Stimulated activated CD4-positive, alpha-beta T cell treated with anti-CD3 and anti-CD28 coated beads, Interleukin-1b, Interleukin-23, amount 100 ng/mL, for 1 hour (primary cell): ENCODE measurements at places on chromosomes 16 and 17.
A peak's percentile ranks its signal among the peaks of the same experiment; 100 is the strongest.

DNA sequence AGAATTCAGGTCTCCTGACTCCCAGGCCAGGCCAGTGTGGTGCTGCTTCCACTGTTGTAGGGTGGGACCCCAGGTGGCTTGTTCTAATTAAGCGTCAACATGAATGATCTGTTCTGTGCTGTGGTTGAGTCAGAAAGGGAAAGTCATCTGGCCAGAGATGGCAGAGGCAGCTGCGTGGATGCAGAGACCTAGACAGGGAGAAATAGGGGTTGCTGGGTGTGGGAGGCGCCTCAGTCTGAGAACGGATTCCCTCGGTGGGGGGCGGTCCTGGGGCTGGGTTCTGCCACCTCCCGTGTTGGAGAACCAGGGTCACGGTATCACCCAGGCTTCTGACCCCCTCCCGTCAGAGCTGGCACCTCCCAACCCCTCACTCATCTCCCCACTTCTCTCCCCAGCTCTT, 5.6 kb downstream of the FBRS start:
- no peak for DNase-seq

- DNase-seq, result peak; percentile 20
Measured at GRCh38 chr16:50742576-50743200, 802 bp downstream of the CYLD start.

DNA sequence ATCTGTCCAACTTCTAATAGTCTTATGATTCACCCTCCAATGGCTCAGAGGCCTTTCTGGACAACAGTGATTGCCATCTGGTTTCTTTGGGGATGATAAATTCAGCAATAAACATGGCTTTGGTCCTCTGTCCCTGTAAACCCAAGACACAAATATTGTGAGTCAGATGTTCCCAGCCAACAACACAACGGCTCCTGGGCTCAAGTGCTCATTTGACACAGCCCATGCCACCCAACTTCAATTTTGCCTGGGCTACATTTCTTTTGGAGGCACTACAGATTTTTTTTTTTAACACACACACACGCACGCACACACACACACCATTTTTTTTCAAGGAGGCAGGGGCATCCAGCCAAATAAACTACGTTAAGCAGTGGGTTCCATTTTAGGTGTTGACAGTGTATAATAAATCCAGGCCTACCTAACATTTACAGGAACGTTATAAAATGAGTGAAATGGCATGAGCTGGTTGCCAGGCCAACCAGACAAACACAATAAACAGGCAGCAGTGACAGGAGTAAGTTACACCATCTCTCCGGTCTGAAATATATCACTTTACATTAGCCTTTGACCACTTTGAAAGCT, 939.9 kb upstream of the SOX9 start:
- DNase-seq, result no peak

DNA sequence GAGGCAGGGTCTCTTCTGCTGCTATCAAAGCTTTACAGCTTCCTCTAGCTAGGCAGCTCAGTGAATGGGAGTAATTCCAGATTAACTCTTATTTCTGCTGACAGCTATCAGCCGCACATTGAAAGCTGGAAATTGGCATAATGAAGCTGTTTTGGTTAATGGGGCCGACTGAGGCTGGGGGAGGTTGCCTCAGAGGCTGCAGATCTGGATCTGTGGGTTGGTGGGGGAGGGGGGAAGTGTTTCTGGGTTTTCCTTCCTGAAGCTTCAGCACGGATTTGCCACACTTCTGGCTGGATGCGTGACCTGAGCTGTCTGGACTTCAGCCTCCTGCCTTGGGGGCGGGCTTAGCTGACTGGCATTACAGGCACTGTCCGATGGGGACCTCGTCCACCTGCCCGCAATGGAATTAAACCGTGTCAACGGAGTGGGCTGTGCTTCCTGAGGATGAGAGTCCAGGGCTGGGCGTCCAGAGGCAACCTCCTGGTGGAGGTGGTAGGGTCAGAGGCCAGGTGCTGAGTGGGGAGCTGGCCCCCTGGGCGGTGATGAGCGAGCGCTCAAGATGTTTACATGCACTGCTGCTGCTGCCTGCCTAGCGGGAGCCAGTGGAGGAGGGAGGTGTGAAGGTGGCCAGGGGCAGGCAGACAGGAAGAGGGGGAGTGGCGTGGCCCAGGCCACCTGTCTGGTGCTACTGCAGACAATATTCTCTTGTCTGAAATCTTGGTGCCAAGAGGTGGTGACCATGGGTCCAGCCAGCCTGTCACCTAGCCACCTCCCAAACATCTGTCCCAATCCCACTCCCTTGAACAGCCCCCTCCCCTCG, 6.7 kb upstream of the ABCC3 start:
- DNase-seq, result no peak

GRCh38 chr16:1150511-1150982, 2.4 kb upstream of the CACNA1H start:
- no peak for DNase-seq

DNA sequence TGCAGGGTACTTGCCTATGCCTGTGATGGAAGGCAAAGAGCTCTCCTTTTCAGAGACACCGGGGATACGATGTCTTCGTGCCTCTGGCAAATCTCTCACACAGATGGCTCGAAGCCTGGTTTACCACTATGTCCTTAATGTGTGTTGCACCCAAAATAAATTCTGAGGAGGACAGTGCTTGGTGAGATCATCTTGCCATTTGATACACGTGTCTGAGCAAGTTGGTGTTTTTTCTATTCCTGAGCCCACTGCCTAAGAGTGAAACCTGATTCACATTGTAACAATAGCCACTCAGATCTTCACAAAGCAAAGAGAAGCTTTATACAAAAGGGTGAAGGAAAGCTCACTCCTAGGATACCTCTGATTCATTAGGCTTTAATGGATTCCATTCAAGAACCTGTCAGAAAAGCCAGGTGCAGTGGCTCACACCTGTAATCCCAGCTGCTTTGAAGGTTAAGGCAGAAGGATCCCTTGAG, 33.1 kb upstream of the AKAP1 start:
- no peak for DNase-seq

GRCh38 chr17:59668816-59669215, 38.4 kb downstream of the PTRH2 start:
- DNase-seq, result no peak

- DNase-seq, result no peak
Measured at GRCh38 chr17:71828182-71828596, 292.6 kb upstream of the SOX9 start.

DNA sequence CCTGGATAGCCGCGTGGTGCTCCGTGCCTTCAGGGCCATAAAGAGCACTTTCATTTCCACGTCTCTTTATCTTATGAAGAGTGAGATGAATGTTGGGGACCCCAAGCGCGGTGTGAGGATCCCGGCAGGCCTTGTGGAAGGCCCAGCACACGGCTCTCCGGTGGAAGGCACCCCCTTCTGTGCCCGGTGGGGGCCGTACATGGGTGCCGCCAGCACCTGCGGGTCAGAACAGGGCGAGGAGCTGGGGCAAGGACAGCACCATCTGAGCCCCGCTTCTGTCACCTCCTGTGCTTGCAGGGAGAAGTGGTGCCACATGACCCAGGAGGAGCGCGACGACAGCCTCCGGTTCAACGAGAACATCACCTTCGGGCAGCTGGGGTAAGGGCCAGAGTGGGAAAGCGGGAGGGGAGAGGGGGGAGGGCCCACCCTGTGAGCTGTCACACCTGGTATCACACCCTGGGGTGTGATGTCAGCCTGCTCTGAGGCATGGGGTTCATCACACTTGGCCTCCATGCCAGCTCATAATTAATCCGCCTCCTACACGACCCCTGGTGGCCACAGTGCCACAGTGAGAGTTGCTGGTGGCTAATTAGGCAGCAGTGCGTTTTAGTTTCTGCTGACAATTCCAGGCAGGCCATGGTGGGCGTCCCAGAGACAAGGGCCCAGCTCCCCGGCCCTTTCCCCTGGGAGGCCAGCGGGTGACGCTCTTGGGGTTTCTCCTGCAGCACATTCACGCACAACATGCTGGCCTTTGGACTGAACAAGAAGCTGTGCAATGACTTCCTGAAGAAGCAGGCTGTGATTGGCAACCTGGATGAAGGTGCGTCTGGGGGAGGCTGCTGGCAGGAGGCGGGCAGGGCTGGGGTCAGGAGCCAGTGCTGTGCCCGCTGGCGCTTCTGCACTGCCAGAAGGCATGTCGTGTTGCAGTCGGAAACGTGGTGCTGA, 25.7 kb downstream of the CIBAR2 start:
- peak; percentile 59 for DNase-seq

- peak; percentile 37 for DNase-seq
Measured at GRCh38 chr17:41666237-41666641, 22.4 kb upstream of the EIF1 start.

- no peak for DNase-seq
Measured at GRCh38 chr17:1870592-1870991, 40.8 kb downstream of the RPA1 start.

GRCh38 chr17:6496116-6496481, 51.8 kb downstream of the PIMREG start:
- DNase-seq, result no peak

DNA sequence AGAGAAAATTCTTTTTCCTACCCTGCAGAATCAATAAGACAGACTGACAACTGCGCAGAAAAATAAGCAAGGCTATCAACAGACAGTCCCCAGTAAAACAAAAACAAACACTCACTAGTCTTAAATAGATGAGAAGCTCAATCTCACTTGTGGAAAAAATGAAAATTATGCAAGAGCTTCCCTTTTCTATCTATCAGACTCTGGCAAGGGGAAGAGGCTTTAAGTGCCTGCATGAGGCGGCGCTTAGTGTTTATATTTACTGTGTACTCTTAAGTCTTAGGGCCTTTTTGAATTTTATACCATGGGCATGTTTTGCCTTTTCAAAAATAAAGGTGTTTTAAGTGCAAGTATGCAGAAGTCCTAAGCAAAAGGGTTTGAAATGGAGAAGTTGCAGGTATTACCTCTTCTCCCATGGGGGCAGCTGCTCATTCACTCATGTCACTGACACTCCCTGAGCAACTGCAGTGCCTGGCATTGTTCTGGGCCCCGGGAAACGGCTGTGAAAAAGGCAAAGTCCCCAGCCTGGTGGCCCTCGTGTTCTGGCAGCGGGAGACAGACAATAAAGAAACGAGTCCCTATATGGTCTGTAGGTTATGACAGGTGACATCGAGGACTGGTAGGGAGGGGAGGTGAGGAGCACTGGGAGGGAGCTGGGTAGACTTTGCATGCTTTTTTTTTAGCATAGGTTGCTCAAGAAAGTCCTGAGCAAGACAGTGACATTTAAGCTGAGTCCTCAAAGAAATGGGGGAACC, 35.2 kb downstream of the HSBP1 start:
- DNase-seq, result no peak

- DNase-seq, result no peak
Measured at GRCh38 chr17:14605267-14605599, 304.4 kb downstream of the HS3ST3B1 start.

GRCh38 chr17:74337834-74338500, 11.9 kb downstream of the KIF19 start:
- DNase-seq, result no peak

DNA sequence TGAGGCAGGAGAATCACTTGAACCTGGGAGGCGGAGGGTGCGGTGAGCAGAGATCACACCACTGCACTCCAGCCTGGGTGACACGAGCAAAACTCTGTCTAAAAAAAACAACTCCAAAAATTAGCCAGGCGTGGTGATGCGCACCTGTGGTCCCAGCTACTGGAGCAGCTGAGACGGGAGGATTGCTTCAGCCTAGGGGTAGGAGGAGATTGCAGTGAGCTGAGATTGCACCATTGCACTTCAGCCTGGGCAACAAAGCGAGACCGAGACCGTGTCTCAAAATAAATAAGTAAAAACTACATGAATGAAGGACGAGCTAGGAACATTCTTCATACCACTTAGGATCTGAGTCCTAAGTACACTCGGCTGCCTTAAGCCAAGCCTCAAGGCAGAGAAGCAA, 35.4 kb downstream of the CCDC57 start:
- DNase-seq, result no peak

DNA sequence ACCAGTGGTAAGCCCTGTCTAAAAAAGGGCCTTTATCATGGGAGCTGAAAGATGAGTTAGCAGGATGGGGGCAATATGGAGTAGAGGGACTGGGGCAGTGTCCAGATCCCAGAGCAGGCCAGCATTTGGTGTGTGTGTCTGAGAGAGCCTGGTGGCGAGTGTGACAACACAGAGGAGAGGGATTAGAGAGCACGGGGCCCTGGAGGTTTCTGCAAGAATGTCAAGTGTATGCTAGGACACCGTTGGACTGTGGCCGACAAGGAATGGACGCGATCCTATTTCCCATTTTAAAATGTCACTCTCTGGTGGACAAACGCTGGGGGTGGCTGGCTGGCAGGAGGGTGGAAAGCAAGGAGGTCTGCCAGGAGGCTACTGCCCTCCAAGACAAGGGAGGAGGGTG, 12.4 kb downstream of the TAC4 start:
- no peak for DNase-seq

DNA sequence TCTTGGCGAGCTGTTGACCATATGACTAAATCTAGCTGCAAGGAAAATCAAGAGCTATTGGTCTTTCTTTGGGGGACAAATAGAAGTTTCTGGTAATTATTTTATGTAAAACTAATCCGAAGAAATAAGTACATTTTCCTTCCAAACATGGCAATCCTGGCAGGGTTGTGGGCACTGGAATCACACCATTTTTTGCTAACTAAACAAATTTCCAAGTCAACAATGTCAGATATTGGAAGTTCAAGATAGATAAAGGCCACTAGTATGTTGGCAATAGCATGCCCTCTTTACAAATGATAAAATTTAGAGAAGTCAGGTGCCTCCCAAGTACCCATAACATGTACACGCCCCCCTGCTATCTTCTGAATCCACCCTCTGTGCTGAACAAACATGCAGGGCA, 330.4 kb downstream of the CDH13 start:
- DNase-seq, result no peak

DNA sequence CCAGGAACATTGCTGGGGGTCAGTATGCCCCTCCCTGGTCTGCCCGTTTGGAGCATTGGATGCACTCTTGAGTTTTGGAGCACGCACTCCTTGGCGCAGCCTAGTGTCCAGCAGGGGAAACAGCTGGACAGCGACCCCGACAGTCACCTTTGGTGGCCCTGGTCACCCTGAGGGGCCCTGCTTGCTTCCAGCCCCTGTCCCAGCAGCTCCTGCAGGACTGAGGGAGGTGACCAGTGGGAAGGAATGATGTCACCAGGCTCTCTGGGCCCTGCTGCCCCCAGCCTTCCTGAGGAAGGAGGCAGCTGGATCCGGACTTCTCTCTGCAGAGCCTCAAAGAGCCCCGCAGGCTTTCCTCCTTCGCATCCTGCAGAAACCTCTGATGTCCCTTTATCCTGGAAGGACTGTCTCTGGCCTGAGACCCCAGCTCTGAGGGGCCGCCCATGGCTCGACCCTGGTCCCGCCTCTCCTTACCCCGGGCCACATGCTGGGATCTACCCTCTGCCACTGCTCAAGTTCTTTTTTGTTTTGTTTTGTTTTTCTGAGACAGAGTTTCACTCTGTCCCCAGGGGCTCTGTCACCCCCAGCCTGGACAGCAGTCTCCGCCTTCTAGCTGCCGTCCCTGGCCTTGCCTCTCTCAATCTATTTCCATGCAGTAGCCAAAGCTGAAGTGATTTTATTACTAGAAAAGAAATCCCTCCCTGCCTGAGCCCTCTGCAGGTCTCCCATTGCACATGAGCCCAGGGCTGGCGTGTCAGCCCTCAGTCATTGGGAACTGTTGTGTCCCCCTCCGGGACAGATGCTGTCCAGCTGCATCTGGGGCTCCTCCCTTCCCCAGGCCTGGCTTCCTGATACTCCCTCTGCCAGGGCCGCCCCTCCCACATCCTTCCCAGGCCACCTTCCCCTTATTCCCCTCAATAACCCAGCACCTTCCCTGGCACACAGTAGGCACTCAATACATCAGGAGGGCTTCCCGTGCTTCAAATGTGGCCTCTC, 11.6 kb downstream of the ZSCAN10 start:
- DNase-seq, result no peak

- DNase-seq, result no peak
Measured at GRCh38 chr17:41870097-41870496, 4.9 kb upstream of the KLHL11 start.
